HT-29 (cell line): ENCODE measurements at places on chromosomes 5 and 9. TPM values are rescaled to one million over a fixed set of nuclear protein-coding genes. Genes with fewer than 3 reads are reported as not detected.

- no peak for DNase-seq
These were observed 42.9 kb upstream of the SUB1 start for GRCh38 chr5:32542216-32543059.

DNA sequence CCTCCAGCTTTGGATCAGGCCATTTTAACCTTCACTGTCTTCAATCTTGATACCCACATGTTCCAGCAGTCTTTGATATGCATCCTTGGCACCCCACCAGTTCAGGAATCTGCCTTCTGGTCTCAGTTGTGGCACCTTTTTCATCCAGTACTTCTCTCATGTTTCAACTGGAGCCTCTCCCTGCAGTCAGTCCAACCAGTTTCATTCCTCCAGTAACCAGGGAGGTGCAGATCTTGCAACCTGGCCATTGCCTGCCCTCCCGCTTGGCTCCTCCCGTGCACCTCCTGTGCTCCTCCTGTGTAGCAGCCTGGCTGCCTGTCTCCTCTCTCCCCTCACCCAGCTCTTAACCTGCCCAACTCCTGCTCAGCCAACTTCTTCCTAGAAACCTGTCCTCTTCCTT, 20.2 kb downstream of the FUBP3 start:
- DNase-seq, result no peak

GRCh38 chr5:156920042-156920860, 42.8 kb downstream of the TIMD4 start:
- no peak for DNase-seq

- DNase-seq, result no peak
These were observed 493.7 kb downstream of the ZNF608 start for GRCh38 chr5:124252747-124253146.

- DNase-seq, result peak; percentile 87
These were observed 212.0 kb downstream of the ARHGAP26 start for GRCh38 chr5:142981886-142982820.

DNA sequence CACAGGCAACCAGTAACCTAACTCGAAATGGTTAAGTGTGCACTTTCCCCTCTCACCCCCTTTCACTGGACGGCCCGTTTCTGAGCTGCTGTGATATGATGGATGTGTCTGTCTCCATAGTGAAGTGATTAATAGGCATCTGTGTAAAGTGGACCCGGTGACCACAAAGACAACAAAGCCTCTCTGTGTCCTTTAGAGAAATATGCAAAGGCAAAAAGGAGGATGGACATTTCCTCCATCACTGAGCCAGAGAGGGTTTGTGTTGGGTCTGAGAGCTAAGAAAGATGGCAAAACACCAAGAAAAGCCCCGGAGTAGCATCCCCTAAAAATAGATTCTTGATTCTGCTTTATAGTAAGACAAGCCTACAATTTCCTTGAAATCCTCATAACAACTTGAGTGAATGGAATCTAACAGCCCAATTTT, 120.6 kb downstream of the SEMA6A start:
- peak; percentile 50 for DNase-seq

DNA sequence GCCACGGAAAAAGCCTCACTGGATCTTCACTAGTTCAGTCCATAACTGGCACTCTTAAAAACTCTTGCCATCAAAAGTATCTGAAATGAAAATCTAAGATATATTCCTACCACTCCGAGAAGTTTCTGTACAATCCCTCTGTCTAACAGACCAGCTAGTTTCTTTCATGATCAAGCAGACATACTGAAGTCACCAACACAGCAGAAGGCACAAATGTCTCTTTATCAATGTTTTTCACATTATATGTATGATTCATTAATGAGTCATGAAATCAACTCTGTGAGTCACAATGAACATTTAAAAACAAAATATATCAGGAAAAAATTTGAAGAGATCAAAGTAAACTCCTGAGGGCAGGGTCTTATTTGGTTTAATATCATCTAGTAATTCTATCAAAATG, 50.8 kb downstream of the F2R start:
- DNase-seq, result peak; percentile 28

DNA sequence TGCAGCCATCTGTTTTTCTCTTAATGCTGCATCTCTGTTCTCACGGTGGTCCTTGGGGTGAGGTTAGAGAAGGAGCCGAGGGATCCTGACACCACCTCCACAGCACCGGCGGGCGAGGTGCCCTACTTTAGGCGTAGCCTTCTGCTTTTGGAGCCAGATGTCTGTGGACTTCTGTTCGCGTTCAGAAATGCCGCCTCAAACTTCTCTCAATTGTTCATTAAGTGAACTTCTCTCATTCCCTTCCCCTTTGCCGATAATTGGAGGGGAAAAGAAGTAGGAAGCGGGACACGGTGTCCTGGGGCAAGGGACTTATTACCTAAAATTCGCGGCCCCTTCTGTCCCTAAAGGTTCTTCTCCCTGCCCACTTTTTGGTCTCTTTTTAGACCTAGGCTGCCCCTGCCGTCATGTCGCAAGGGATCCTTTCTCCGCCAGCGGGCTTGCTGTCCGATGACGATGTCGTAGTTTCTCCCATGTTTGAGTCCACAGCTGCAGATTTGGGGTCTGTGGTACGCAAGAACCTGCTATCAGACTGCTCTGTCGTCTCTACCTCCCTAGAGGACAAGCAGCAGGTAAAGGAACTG, 455 bp downstream of the KIF20A start:
- peak; percentile 35 for DNase-seq

DNA sequence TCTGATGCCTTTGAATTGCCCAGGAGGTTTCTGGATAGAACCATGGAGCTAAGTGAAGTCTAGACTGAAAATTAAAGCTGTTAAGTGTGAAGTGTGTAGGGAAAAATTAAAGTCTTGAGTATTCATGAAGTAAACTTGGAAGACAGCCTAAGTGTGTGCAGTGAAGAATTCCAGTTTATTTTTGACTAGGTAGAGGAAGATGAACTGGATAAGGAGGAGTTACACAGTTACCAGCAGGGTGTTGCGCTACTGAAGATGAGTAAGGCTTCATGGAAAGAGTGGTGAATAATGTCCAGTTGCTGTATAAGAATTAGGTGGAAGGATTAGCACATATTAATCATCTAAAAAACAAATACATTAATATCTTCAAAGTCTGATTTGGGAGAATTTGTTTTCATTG, 5.7 kb upstream of the CHD1 start:
- no peak for DNase-seq

DNA sequence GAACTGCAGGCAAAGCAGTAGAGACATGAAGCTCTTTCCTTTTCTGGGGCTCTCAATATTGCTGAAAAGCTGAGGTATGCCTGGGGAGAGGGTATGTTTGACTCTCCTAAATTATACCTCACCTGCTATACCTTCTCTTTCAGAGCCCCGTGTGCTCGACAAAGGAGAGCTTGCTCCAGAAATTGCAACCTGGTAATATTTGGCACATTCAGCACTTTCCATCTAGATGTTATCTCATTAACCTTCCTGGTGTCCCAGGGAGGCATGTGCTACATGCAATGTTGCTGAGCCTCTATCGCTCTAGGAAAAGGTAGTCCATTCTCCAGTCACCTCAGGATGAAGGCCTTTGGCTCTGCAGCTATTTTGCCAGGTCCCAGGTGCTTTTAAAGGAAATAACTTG, 78.5 kb upstream of the ZSWIM6 start:
- no peak for DNase-seq

- DNase-seq, result no peak
These were observed 33.5 kb upstream of the SUB1 start for GRCh38 chr5:32551865-32552264.

DNA sequence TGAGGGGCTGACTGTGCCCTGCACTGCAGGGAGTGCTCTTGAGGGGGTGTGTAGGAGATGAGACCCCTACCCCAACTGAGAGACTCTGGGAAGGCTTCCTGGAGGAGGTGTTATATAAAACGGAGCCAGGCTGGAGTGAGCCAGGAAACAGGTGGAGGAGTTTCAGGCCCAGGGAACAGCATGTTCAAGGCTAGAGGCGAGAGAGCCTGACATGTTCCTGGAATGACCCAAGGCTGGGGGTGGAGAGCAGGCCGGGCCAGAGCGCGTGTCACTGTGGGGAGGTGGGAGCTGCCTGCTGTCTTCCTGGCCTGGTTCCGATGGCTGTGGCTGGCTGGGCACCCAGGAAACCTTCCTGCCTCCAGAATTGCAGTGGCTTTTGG, 48.7 kb downstream of the RXRA start:
- DNase-seq, result no peak

DNA sequence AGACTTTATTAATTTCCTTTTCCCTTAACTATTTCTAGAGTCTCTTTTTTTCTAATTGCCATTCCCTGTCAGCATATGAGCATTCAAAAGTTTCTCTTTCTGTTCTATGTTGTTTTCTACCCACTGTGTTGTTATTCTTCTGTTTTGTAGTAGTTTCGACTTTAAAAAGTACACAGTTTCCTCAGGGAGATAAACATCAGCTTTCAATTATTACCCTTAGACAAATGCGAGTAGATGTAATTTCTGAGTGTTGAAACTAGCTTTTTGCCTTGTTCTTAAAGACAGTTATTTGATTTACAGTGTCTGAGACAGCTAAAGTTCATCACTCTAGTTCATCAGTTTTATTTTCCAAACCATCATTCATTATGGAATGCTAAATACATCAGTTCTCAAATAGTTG, 19.5 kb downstream of the MTREX start:
- DNase-seq, result no peak

DNA sequence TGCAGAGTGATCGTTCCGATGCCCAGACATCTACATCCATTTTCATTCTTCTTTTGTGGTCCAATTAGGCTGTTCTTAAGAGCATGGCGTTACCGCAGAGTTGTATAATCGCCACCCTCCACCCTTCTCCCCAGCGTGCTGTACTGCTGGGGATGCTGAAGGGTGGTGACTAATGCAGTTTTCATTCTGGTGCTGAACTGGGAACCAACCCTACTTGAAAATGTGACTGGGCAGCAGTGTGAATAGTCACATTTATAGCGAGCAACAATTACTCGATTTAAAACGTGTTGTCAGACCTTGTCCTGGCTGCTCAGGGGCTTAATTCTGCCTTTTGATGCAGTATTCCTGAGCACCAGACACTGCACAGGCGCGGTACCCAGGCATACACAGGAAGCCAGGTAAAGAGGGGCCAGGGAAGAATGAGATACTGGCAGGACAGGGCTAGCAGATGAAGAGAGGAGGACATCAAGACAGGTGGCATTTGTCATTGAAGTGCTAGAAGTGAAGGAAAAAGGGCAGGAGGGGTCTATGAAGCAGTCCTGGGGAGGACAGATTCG, 719 bp upstream of the ISCA1 start:
- no peak for DNase-seq

DNA sequence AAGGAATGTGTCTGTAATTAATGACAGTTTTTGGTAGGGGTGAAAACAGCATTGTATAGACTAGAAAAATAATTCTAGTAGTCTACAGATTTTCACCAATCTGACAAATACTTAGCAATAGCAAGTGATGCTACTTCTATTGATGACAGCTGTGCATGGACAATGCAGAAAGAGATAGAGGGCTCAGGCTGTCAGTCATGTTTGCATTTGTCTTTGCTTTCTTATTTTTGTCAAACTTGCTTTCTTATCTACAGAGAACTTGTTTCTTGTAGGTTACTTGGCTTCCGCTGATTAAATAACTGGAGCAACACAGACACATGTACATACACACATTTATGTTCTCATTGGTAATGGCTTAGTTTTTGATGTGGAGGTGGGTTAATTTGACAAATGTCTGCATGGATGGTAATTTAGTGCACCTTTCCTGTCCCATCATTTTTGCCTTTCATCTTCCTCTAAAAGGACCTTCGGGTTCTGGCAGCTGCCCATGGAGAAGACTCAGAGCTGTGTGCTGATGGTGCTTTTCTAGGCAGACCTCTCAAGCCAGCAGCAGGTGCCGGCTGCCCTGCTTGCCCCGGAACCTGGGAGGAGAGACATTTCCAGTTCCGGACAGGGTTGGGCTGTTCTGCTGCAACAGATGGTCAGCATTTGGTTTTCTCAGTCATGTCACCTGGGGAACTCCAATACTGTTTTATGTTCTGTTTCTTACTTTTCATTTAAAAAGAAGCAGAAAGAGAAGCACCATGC, 28.8 kb downstream of the CAMK4 start:
- DNase-seq, result no peak

DNA sequence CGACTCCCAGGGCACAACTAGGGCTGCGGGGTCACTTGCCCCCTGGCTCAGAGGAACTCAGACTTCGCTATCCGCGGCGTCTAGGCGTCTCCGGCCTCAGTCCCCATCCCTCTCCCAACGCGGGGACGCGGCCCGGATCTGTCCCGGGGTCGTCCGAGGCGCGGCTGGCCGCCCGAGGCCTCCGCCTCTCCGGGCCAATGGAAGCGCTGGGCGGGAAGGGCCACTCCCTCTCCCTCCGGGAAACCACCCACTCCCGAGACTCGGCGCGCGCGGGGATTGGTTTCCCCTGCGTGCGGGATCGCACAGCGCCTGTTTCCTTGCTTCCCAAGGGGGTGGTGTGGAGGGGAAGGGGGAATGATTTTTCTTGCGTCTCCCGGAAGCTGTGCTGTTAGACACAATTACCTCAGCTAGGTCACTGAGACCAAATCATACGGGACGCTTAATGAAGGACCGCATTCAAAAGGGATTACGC, 38.3 kb downstream of the NR2F1 start:
- peak; percentile 72 for DNase-seq

GRCh38 chr9:81512641-81513040, 176.7 kb downstream of the TLE1 start:
- no peak for DNase-seq

GRCh38 chr5:172646716-172647285, 5.7 kb downstream of the NEURL1B start:
- peak; percentile 18 for DNase-seq

DNA sequence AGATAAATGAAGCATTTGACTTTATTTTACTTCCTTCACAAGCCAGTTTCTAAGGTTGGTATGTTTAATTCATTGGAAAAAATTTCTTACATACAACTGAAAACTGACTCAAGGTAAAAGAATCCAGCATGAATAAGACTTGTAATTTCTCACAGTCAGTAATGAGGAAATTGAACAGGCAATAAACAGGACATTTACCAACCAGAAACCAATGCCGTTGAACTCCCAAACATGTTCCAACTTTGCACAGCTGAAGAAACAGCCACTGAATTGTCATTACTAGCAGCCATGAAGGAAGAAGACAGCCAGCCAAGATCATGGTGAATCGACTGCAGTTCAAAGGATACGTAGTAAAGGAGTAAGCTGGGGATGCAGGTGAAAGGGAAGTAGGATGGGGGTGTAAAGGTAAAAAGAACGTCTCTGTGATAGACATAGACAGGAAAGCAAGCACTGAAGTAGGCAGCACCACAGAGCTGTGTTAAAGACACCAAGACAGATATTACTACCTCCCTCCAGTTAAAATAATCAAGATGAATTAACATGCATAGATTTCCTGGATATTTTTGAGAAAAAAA, 21.3 kb upstream of the SLC12A2 start:
- no peak for DNase-seq

The NUP188 gene
- total RNA-seq, result 55.8 and 75.5 TPM in 2 replicates

The MEIKIN gene
- total RNA-seq, result not detected in 2 replicates

The ZNF484 gene
- 1.2 and 1.8 TPM in 2 replicates for total RNA-seq

The SPAAR gene
- total RNA-seq, result 0.23 TPM in 1 of 2 replicates, not detected in the other

The BAAT gene
- 0.28 and 0.57 TPM in 2 replicates for total RNA-seq

The OR1J2 gene
- total RNA-seq, result not detected in 2 replicates
